ENCODE measurements at places on chromosomes 7 and 10. TPM values are rescaled to one million over a fixed set of nuclear protein-coding genes. Genes with fewer than 3 reads are reported as not detected.
A peak's percentile ranks its signal among the peaks of the same experiment; 100 is the strongest.

- DNase-seq, result no peak
These were observed 25.8 kb downstream of the SFTPD start for GRCh38 chr10:79923145-79923544.

DNA sequence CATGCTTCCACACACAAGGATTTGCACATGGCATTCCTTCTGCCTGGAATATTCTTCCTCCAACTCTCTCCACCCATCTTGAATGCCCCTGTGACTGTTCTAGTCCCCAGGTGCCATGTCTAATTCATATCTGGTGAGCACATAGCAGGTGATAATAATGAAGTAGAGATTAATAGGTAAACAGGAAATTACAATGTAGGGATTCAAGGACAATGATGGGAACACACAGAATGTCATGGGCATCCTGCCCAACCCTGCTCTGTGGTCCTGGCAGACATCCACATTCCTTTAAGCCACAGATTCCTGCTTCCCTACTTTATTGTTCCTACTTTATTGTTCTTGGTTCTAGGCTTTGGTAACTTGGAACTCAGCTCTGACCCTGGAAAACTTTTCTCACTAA lies 115.8 kb downstream of the THSD7A start:
- no peak for DNase-seq

GRCh38 chr7:40437936-40438634 lies 303.3 kb downstream of the SUGCT start:
- no peak for DNase-seq

DNA sequence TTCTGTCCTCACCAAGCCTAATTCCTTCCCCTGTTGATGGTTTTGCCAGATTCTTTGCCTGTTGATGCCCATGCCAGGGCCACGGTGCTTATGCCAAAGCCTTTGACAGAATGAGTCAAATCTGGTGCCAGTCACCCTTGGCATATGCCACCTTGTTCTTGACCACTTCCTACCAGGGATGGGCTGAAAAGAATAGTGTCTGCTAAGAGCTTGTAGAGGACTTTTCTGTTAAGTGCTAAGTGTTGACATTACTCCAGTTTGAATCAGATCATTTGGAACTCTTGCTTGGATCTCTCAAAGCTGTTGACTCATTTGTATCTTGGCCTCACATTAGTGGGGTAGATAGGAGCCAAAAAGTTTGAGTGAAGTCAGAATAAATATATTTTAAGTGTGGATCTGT lies 661.2 kb downstream of the AUTS2 start:
- peak; percentile 28 for DNase-seq

RAPGEF5 gene
- polyA plus RNA-seq, result 3.9 TPM

UPK3B gene
- polyA plus RNA-seq, result 0.19 TPM

PDE6C gene
- polyA plus RNA-seq, result not detected

KEL gene
- 0.19 TPM for polyA plus RNA-seq

DNA sequence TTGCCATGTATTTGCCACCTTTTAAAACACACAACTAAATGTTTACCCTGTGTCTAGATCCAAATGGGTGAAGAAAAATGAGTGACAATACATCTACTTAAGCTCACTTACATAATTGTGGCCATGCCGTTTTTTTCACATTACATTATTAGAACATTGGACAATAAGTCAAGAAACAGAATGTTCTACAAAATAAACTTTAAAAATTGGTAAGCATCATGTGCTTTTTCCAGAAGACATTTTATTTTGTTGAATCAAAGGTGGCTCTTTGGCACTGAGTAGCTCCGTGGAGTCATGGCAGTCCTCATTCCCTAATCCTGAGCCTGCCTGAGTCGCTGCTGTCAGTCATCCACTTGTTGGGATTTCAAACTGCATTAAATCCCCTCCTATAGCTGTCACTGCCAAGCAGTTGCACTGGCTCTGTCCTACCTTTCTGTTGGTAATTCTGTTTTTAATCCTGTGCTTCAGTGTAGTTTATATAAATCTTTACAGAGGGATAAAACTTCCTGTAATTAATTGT lies 32.3 kb downstream of the CAV1 start:
- no peak for DNase-seq

OTUD1 gene
- polyA plus RNA-seq, result 16.7 TPM

CPN1 gene
- not detected for polyA plus RNA-seq

DNA sequence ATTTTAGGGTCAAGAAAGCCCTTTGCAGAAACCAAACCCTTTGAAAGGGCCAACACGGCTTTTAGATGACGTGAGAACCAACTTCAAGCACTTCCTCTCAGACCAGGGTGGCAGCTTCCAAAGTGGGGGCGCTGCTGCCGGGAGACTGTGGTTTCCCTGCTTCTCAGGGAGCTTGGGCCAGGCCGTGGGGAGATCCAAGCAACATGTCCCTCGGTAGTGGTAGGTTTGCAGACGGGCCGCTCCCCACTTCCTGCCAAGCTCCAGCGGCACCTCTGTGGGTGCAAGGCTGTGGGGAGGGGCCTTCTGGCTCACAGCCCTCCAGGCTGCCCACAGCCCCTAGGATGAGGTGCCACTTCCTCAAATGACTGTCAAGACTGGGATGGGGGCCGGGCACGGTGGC lies 132.4 kb downstream of the FAM53B start:
- no peak for DNase-seq

SLC16A12 gene
- polyA plus RNA-seq, result 4.3 TPM

GRCh38 chr7:72038022-72038732 lies 374.0 kb downstream of the CALN1 start:
- no peak for DNase-seq

- no peak for DNase-seq
These were observed 47.4 kb downstream of the JAZF1 start for GRCh38 chr7:28132959-28133870.

- DNase-seq, result no peak
These were observed 60.4 kb downstream of the ARL4A start for GRCh38 chr7:12747687-12748306.

- DNase-seq, result no peak
These were observed 32.4 kb upstream of the HSPA12A start for GRCh38 chr10:116774728-116775151.

DNA sequence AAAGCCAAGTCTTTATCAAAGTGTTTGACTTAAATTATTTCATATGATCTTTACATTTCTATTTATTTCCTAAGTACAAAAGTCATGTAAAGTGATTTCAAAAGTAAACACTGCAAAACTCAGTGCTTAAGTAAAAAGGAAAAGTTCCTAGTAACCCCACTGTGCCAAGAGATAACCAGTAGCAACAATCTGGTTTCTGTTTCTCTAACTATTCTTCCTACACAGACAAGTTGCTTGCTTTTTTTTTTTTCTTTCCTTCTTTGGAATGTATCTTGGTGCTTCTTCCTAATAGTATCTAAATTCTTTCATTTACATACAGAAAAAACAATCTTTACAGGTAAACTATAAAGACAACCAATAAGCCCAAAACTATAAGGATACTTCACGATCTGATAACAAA lies 3.1 kb downstream of the JCAD start:
- no peak for DNase-seq

DNA sequence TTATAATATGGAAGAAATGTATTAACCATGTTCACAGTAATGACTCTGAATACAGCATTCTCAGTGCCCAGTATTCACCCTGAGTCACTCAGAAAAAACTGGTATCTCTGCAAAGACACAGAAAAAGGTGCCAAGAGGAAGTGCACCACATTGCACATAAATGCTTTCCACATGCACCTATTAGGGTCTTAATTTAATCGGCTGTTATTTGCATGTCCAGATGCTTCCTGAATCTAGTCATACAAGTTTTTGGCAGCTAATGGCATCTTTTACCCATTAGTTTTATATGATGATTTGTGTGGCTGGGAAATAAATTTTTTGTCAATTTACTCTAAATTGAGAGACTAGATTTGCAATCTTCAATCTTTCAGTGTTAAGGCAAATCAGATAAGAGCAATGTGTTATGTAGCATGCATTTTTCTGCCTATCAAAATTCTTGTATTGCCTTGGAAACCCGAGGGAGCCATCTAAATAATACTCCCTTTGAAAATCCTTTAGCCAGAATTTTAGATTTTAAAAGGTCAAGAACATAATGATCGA lies 58.2 kb downstream of the ZNF680 start:
- DNase-seq, result no peak

GRCh38 chr7:46202379-46202778 lies 281.3 kb upstream of the IGFBP3 start:
- no peak for DNase-seq

LEP gene
- 0.34 TPM for polyA plus RNA-seq

H2BK1 gene
- polyA plus RNA-seq, result not detected

ADCYAP1R1 gene
- 0.71 TPM for polyA plus RNA-seq

GRCh38 chr7:129213828-129214227 lies 11.0 kb upstream of the AHCYL2 start:
- no peak for DNase-seq

- peak; percentile 54 for DNase-seq
These were observed 88.3 kb downstream of the GALNT17 start for GRCh38 chr7:71220210-71220695.

GRCh38 chr7:27606270-27607209 lies 56.1 kb downstream of the HIBADH start:
- no peak for DNase-seq

MEST gene
- 4.2 TPM for polyA plus RNA-seq

DNA sequence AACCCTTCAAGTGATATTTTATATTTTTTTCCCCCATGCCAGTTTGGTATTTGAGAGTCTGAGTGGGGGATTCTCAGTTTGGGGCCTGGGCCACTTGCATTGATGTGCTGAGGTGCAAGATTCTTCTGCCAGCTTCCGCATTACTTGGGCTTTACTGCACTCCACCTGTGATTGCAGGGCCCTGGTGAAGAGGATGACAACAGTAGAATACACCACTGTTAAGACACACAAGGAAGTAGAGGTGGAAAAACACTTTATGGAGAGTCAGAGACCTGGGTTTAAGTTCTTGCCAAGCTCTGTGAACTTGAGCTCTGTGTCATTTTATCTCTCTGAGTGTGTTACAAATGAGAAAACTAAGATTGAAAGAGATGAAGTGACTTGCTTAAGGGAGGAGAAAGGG lies 209.4 kb downstream of the LRMDA start:
- DNase-seq, result no peak
